ENCODE measurements at places on chromosomes 3 and 15.
A peak's percentile ranks its signal among the peaks of the same experiment; 100 is the strongest.

- DNase-seq = no peak
Observed at GRCh38 chr3:68793759-68794701, 138.3 kb downstream of the TAFA4 start.

- peak; percentile 34 for DNase-seq
Observed at GRCh38 chr3:98986073-98986472, 84.6 kb upstream of the DCBLD2 start.

- no peak for DNase-seq
Observed at GRCh38 chr15:69631978-69632377, 179.4 kb downstream of the RPLP1 start.

GRCh38 chr3:165796701-165797100 lies 40.5 kb downstream of the BCHE start:
- no peak for DNase-seq

- DNase-seq = no peak
Observed at GRCh38 chr3:102183186-102183585, 251.6 kb upstream of the ZPLD1 start.

- DNase-seq = no peak
Observed at GRCh38 chr3:187992609-187993008, 161.3 kb upstream of the LPP start.
